ENCODE measurements at places on chromosomes 13 and 19. TPM values are rescaled to one million over a fixed set of nuclear protein-coding genes. Genes with fewer than 3 reads are reported as not detected.

CEACAM6 gene
- total RNA-seq, result not detected

SIGLEC8 gene
- not detected for total RNA-seq

ZNF578 gene
- total RNA-seq, result 2.9 TPM

CACNG7 gene
- not detected for total RNA-seq

DNA sequence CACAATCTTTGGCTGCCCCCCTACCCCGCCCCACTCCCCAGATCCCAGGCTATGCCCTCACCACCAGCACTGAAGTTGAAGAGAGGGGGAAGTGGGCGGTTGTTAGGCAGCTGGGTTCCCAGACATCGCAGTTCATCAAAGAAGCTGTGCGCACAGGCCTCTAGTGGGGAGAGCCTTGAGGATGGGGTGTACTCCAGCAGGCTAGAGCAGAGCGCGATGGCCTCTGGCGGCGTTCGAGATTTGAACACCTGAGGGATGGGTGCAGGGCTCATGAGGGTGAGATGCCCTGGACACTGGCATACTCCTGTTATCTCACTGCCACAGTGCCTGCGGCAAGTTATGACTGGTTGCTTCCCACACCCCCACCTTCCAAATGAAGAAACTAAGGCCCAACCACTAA, 10.0 kb downstream of the GSK3A start:
- DNase-seq, result no peak

- DNase-seq, result no peak
Observed at GRCh38 chr13:75489502-75490263, 7.7 kb upstream of the TBC1D4 start.

GRCh38 chr13:98385606-98386005, 191.3 kb downstream of the STK24 start:
- no peak for DNase-seq

DNA sequence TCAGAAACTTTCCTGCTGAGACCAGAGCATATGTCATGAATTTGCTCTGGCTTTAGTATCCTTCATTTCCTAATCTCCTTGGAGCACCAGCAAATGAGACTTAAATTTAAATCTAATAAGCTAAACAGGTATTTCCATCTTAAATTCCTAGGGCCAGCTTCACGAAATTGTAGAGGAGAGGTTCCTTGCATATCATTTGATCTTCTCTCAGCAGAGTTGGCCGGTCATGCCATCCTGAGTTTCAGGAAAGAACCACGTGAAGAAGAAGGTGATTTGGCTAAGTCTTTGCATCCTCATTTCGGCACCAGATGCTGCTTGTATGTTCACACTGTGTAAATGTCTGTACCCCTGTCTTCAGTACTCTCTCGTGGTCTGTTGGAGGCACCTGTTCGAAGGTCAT, 370.4 kb upstream of the NBEA start:
- no peak for DNase-seq

GRCh38 chr13:78239714-78240113, 321.1 kb upstream of the EDNRB start:
- DNase-seq, result no peak

DNA sequence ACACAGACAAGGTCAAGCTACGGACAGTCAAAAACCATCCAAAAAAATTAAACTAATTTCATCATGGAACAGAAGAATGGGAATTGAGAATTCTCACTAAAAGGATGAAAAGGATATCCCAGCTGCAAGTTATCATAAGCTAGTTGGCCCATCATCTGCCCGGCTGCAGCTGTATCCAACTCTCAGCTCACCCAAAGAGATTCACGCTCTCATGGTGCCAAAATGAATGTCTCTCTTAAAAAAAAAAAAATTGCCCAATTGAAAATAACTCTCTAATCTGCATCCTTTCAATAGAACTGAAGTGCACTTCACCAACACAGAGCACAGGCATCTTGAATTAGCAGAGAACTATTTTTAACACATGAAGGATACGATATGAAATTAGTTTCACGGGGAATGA, 20.0 kb downstream of the ENOX1 start:
- DNase-seq, result no peak

- no peak for DNase-seq
Observed at GRCh38 chr13:46617229-46617721, 64.3 kb downstream of the LRCH1 start.

DNA sequence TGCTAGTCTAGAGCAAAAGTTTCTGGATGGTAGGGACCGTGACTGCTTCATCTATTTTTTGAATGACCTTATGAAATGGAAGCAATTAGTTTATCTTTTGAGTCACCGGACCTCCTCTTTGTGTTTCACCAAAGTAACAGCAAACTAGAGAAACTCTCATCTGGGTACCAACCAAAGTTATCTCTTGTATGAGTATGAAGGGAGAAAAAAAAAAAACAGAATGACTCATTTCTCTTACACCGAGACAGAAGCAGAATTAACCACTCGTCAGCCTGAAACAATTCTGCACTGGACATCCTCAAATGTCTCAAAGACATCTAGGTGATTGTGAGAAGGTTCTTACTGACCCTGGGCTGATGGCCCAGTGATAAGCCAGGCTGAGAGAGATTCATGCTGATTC, 18.3 kb downstream of the ZNF100 start:
- DNase-seq, result no peak
